ENCODE measurements at places on chromosomes 5 and 9. TPM values are rescaled to one million over a fixed set of nuclear protein-coding genes. Genes with fewer than 3 reads are reported as not detected.

Gene IRX1
- 0.38 TPM for total RNA-seq

GRCh38 chr9:123584202-123585176 is 228.5 kb downstream of the CRB2 start:
- no peaks in the 10 kb centered on the region for H3K27me3 ChIP-seq
- DNase-seq = no peak
- H3K36me3 ChIP-seq = no peaks in the 10 kb centered on the region

Gene PCDHGA9
- 9.7 TPM for total RNA-seq

Gene IRGM
- total RNA-seq = 0.67 TPM

Gene CDC20B
- total RNA-seq = not detected
